Right lung (tissue), 10 donors: ENCODE measurements at places on chromosomes 13 and 19. TPM values are rescaled to one million over a fixed set of nuclear protein-coding genes. Genes with fewer than 3 reads are reported as not detected.

AP1M2 gene
- 31.6 TPM for polyA plus RNA-seq

DNA sequence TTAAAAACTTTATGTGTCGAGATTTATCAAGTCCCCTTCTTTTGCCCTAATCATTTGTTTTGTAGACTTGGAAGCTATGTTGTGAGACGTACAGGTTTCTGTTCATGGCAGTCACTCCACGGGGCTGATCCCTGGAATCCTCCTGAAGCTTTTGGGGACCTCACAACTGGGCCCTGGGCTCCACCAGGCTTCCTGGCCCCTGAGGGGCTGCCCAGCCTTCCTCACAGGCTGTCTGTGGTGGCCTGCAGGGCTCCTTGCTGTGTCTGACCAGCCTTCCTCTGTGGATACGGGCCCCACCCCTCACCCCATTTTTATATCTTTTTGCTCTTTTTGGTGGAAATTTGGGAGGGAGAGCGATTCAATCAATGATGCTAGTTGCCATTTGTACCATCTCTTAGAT is 38.1 kb downstream of the CHST8 start:
- no peak for DNase-seq

DNA sequence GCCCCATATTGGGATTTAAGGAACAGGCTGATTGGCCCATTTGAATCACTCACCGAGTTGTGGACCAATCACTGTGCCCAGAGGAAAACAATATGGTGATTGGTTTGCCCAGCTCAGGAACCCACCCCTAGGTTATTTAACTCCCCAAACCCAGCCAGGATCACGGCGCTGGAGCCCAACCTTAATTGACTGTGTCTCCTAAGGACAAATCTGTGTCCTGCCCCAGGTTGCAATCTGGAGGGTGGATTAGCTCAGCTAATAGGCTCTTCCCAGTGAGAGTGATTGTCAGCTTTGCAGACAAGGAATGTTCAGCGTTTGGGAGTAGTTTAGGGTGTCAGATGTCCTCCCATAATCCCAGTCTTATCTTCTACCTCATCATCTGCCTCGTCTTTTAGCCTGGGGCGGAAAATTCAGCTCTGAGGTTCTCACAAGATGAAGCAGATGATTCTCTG is 3.5 kb upstream of the ZNF358 start:
- no peak for DNase-seq

- DNase-seq, result no peak
Observed at GRCh38 chr19:17949956-17950309, 17.0 kb upstream of the KCNN1 start.

- peak; percentile 34 for DNase-seq
Observed at GRCh38 chr19:45152504-45153338, 8.1 kb downstream of the NKPD1 start.

GRCh38 chr19:46784262-46785053 is 3.9 kb downstream of the SLC1A5 start:
- peak; percentile 74 for DNase-seq

DNA sequence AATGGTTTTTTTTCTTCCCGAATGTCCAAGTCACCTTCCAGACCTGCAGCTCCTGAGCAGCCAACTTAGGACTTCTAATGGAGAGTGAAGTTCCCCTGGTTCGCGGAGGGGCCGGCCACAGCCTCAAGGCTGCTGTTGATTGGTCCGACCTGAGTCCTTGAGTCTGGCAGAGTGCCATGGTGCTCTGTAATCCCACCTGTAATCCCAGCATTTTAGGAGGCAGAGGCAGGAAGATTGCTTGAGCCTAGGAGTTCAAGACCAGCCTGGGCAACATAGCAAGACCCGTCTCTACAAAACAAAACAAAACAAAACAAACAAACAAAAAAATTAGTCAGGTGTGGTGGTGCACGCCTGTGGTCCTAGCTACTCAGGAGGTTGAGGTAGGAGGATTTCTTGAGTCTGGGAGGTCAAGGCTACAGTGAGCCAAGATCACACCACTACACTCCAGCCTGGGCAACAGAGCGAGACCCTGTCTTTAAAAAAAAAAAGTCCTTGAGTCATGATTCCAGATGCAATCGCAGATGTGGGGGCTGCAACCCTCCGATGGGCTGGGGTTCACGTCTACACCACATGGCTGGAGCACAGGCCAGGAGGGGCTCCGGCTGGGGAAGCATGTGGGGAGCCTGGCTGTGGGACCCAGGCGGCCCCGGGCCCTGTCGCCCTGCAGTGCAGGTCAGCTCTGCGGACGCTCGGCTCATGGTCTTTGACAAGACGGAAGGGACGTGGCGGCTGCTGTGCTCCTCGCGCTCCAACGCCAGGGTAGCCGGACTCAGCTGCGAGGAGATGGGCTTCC is 17.7 kb downstream of the HPN start:
- DNase-seq, result no peak

- DNase-seq, result no peak
Observed at GRCh38 chr19:45173816-45174215, 4.2 kb downstream of the TRAPPC6A start.

PSG4 gene
- polyA plus RNA-seq, result not detected

DNA sequence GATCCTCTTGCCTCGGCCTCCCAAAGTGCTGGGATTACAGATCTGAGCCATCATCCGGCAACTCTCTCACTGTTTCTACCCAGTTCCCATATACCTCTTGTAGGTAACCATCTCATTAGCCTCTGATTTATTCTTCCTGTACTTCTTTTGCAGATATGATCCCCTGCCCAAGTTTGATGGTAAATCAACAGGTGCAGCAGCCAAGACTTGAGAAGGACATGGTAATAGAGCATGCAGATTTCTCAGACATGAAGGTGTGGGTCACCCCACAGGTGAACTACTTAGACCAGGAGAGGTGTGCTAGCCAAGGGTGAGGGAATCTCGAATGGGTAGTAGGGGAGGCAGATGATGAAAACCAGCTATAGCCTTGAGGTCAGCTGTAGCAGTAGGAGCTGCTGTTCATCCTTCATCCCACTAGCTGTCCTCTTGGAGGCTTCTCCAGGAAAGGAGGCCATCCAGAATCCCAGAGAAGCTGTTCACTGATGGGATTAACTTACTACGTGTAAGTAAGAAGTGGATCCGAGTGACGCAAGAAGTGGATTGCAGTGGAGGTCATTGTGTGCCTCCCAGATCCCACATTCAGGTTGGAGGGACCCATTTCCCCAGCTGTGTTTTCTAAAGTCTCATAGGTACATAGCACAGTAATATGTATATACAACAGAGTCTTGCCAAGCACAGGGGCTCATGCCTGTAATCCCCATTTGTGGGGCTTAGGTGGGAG is 10.8 kb upstream of the CEBPG start:
- no peak for DNase-seq

DNA sequence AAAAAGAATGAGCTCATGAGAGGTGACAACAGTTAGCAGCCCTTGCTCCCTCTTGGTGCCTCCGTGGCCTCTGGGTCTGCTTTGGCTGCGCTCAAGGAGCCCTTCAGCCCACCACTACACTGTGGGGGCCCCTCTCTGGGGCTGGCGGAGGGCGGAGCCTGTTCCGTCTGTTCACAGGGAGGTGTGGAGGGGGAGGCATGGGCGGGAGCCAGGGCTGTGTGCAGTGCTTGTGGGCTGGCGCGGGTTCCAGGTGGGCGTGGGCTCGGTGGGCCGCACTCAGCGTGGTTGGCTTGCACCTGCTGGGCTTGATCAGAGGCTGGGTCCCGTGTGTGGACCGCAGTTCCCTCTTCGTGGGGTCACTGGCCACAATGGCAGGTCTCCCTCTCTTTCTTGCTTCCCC is 953.4 kb upstream of the PRR20A start:
- DNase-seq, result no peak

KCNK6 gene
- 5.8 TPM for polyA plus RNA-seq

DNA sequence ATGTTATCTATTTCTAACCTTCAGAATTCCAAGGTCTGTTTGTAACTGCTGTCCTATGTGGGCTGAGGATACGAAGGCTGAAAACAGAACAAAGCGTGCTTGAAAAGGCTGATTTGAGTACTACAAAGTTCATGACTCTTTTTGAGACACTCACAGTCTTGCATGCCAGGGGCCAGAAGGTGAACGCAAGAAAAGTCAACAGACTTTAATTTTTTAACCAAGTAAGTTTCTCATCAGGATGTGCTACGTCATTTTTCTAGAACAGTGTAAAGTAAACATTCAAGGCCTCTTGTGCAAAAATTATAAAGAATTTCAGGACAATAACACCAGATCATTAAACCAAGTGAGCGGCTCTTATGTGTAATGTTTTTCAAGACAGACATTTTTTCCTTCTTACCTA is 163.5 kb downstream of the COG6 start:
- no peak for DNase-seq

DNA sequence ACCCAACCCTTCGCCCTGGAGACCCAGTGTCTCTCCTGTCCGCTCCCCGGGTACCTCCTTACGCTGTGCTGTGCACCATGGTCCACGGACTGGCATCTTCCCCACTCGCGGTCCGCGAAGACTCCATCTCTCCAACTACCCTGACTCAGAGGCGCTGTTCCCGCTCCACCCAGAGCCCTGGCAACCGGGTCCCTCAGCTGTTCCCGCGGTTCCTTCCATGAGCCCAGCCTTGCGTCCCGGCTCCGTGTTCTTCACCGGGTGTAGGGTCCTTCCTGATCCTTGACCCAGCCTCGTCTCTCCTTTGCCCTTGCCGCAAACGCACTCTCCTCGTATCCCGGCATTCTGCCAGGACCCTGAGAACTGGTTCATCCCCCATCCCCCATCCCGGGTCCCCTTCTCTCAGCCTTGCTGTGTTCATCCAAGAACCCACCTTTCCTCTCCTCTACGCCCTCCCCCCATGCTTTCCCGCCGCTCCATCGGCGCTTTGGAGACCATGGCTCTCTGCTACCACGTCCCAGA is 664 bp downstream of the ICAM5 start:
- DNase-seq, result no peak

DNA sequence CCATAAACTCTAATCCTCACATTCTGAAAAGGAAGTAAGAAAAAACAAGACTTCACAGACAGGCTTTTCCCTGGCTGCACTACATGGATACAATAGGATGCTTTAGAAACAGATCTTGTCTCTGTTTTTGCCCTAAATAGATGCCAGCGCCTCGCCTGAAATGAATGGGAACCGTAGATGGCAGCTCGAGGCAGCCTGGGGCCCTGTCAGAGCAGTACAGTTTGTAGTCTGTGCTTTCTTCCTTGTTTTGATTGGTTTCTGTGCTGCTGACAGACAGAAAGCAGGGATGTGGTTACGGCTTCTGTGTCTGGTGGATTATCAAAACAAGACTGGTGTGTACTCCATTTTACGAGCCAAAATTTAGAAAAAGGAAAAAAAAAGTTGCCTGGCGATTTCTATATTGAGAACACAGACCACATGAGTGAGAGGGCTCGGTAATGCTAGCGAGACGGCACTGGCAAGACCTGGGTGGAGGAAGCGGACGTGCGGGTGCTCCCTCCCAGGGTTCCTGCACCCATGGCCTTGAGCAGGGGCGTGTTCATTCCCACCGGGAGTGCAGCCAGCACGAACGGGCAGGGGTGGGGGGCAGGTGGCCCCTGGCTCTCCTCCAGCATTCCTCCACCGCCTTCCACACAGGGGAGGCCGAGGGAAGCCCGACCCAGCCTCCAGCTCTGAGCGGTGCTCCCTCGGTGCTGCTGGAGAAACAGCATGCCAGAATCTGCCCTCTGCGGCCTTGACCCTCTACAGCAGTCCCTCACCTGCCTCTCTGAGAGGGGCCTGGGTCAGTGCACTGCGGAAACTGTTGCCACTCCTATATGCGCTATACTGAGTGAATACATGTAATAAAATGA is 37.6 kb upstream of the C1QTNF9 start:
- DNase-seq, result peak; percentile 51

GRCh38 chr13:51826606-51827005 is 18.4 kb downstream of the TMEM272 start:
- DNase-seq, result no peak

DNA sequence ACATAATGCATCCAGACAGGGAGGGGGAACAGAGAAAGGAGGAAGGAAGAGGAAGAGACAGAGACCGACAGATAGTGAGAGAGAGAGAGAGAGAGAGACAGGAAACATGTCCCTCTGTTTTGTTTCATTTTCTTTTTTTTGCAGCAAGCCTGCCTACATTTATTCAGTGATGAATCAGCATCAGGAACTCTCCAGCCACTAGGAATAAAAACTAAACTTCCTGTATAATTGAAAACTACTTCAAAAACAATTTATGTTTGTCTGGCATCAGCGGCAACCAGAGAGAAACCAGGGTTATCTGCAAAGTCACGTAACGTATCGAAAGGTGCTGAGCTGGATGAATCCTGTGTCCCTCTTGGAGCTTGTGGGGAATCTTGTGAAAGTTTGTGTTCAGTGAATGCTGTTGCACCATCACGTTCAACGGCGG is 148.6 kb upstream of the SOX21 start:
- DNase-seq, result peak; percentile 10
